ENCODE measurements at places on chromosomes 2 and 18.

- DNase-seq: no peak
Observed at GRCh38 chr2:24957221-24957620, 14.5 kb downstream of the DNAJC27 start.

GRCh38 chr18:61662726-61663125, 230.1 kb downstream of the RNF152 start:
- DNase-seq: no peak

DNA sequence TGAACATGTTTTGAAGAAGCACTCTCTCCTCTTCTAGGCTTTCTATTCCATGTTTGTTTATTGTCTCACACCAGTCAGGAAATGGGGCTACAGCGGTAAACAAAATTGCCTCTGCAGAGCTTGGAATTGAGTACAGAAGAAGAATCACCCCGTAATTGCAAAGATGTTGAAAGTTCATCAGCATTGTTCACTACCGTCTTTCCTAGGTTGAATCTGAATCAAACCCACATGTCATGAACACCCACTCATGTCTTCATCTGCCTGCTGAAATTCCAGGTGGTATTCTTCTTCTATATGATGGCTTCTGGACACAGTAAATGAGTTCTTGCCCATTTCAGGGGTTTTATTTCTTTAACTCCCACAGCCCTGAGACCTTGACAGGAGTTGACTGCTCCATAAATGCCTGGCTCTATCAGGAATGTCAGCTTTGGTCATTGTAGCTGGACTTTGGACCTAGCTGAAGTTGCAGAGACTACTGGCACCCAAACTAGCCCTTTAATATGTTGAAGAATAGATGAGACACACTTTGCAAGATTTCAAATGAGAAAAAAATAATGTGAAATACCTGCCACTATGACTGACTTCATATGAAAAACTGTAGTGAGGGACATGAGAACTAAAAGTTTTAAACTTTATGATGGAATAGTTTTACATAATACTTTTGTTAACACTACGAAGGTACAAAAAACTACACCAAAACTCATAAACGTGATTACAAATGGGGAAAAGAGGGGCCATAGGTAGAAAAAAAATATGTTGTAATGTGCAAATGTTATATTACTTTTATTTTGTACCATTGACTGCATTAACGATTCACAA, 1235.3 kb upstream of the ZEB2 start:
- no peak for DNase-seq

DNA sequence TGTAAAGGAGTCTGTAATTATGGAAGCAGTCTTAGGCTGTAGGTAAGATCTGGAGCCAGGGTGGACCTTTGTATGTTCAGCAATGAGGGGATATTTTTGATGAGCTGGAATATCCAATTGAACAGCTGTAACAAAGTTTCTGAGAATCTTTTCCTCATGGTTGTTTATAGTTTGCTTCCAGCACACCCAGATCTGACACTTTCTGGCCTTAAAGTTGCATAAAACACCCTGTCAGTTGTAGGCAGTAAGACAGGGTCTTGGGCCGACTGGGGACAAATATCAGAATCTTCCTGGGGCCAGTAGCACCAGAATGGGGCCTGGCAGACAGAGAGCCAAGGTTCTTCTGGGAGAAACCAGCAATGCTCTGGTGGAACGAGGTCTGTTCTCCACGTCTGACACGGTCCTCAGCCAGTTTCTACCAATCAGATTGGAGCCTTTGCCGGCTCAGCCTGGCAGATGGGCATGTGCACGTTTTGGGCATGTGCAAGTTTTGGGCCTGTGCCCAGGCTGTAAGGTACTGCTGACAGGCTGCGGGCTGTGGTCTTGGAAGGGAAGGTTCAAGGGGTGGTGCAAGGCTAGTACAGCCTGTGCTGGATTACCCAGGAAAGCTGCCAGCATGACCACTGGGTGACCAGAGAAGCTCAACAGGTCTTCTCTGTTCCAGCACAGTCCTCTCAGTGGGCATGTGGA, 89.8 kb downstream of the PRKCE start:
- DNase-seq: no peak

DNA sequence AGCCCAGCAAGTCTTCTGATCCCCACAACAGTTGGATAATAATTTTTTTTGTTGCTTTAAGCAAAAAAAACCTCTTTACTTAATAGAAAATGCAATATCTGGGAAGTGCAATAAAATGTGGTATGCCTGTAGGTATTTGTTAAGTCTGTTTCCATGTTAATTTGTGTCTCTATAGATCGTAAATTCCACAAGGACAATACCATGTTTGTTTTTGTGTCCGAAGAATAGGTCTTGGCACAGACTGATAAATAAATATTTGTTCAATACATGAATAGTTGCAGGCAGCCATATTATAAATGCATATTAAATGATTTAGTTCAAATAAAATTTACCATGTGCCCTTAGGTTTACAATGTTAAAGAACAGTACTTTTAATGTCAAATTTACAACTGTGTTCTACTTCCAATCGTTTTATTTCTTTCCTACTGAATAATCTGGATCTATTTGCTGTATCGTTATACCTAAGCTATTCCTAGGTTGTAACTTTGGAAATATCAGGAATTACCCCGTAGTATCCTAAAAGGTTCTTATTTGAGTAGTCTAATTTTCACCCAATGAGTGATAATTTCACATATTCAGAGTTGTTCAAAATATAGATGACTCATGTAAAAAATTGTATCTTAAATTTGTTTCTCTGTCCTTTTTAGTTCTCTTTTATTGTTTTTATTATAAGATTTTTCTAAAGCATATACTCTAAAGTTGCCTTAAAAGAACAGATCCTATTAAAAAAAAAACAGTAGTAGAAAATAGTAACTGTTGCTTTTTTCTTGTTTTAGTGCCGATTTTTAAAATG, 151.8 kb downstream of the EHBP1 start:
- no peak for DNase-seq

GRCh38 chr2:208142240-208142924, 3.6 kb downstream of the CRYGB start:
- DNase-seq: no peak

GRCh38 chr2:140085674-140086073, 1305.5 kb upstream of the NXPH2 start:
- DNase-seq: no peak

DNA sequence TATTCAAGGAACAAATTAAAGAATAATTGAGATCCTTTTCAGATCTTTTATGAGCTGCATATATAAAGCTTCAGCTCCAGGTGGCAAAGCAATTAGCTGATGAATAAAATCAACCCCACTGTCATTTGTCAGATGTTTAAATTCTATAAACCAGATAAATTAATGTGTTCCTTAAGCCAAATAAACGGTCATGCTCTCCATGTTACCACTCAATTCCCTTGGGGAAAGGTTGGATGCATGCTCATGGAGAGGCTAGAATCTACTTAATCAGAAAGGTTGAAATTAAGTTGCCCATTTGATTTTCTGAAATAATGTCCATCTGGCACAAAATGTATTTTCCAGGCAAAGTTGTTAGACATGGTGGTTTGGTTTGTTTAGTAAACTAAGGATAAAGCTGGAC, 282.5 kb upstream of the SPRED2 start:
- no peak for DNase-seq

- peak; percentile 21 for DNase-seq
Observed at GRCh38 chr18:58208207-58208932, 164.3 kb downstream of the NEDD4L start.

- DNase-seq: no peak
Observed at GRCh38 chr18:76674596-76674995, 147.8 kb upstream of the ZNF236 start.

DNA sequence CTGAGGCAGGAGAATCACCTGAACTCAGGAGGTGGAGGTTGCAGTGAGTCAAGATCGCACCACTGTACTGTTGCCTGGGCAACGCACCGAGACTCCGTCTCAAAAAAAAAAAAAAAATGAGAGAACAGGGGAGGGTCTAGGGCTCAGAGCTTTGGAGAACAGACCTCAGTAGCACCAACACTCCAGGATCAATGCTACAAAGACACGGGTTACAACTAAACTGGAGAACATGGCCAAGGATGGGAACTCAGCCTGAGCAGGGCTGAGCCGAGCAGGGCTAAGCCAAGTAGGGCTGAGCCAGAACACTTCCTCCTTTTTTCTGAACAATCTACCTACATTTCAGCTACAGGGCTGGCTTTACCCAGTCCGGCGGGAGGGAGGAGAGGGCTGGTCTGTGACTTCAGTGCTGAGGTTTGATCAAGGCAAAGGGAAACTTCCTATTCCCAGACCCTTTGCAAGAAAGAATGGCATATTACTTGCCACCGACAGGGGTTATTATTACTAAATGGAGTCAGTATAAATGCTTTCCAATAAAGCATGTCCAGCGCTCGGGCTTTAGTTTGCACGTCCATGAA, 2.9 kb upstream of the CASP8 start:
- no peak for DNase-seq

DNA sequence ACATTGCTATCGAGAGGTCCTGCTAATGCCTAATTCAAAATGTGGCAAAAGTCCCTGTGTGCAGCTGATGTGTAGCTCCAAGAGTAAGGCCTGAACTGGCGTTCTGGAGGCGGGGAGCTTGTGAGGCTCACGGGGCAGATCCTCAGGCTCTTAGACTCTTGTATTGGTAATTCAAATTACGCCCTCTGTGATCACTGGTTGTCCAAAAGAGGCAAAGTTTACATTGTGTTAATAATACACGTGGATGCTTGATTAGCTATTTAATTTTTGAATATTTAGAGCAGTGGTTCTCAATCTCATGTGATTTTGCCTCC, 12.4 kb upstream of the CRYGA start:
- no peak for DNase-seq

GRCh38 chr2:126653109-126653508, 2.8 kb upstream of the GYPC start:
- no peak for DNase-seq

DNA sequence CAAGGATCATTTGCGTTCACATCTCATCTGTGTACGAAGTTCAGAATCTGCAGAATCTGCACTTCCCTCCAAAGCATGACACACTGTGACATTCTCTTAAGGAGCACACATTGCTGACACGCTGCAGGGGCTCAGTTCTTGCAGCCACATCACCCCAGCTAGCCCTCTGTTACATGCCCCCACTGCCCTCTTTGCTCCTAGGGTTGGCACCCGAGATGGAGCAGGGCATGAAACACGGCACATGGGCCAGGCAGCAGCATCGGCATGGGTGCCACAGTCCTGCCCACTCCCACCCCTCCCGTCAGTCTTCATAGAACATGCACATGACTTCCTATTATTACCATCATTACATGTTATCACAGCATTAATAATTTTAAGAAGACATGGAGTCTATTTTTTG, 76.4 kb downstream of the COL6A3 start:
- DNase-seq: no peak

- DNase-seq: no peak
Observed at GRCh38 chr2:135047300-135047699, at the start of gene MAP3K19. TSS of gene MAP3K19 (minus strand) at chr2:135047447. CDS start at chr2:135024647, 22,800 bp downstream.

GRCh38 chr2:198374375-198375082, 570.1 kb downstream of the PLCL1 start:
- peak; percentile 4 for DNase-seq

DNA sequence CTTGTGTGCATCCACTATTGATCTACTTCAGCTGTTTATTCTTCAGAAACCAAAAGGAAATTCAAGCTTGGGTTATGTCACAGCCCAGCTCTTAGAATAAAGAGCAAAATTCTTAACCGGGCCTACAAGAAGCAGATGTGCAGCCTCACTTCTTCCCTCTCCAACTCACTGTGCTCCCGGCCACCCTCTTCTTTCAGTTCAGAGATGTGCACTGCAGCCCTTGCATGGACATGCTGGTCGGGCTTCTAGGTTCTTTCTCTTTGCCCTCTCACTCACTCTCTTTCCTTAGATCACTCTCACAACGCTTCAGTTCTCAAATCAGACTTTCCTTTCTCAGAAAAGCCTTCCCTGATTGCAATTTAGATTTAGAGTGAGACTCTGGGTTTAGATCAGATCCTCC, 104.1 kb downstream of the CHN1 start:
- no peak for DNase-seq

DNA sequence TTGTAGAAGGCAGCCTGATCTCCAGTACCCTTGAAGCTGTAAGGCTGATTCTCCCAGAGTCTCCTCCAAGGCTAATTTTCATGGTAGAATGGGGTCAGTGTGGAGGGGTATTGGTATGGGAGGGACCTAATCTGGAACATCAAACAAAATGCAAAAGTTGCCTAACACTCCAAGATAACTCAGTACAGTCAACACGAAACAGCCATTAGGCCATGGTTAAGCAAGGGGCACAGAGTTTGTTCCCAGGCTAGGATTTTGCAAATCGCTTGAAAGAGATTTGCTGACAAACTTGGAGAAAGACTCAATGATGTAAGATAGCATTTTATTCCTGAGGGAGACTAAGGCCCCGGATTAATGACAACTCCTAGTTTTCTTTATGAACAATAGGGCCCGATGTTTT, 5.4 kb downstream of the PID1 start:
- no peak for DNase-seq

DNA sequence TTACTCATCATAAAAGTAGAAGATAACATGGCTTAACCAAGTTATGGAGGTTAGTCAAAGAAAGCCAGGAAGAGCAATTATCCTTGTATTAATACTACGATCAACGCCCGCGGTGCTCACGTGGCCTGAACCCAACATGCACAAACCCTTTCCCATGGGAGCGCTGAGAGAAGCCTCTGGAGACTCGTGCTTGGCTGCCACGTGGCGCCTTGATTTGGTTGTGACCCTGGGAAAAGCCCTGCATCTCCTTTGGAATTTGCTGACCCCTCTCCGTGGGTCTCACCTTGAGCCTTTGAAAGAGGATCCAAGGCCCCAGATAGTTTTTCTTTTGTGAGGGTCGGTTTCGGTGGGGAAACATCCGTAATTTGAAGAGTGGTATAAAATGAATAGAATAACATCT, 255.6 kb downstream of the DCDC2C start:
- DNase-seq: no peak

DNA sequence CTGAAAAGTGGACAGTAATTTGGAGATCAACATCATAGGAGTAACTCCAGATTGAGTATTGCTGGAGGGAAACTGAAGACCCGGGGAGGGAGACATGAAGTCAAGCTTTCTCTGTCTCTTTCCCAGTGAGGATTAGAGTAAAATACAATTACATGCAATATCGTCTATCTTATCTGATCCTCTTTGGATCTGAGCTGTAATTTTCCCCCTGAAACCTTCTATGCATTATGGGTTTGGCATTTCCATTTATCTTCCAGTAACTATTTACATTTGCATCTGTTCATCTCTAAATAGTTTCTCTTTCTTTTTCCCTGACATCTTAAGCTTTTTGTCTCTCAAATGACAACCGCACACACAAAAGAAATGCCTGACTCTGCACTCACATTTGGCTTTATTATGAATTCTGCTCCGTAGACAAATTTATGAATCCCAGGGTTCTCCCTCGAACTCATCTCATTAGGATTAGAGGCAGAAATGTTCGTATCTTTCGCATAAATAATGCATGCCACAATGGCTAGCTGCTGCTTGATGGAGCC, 113.1 kb downstream of the SPP2 start:
- DNase-seq: no peak

Measured in right kidney (tissue), 9 donors.